ENCODE measurements at places on chromosomes 7 and 10. TPM values are rescaled to one million over a fixed set of nuclear protein-coding genes. Genes with fewer than 3 reads are reported as not detected.

Gene MASTL
- 13.2 TPM for total RNA-seq

DNA sequence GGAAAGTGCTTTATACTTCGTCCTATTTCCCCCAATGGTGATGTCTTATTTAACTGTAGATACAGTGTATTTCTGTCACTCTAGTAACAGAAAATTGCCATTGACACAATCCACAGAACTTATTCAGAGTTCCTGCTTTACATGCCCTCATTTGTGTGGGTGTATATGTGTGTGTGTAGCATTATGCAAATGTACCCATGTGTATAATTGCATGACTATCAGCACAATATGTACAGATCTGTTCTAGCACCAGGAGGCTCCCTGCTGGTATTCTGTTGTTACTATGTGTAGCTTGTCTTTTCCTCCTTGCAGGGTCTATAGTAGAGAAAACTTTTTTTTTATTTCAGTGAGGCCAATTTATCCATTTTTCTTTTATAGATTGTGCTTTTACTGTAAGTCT lies 16.5 kb downstream of the CYP3A43 start:
- no peak for DNase-seq

Gene NRCAM
- 0.79 TPM for total RNA-seq

Gene MMP21
- not detected for total RNA-seq

GRCh38 chr10:43946445-43946844 lies 297.8 kb upstream of the ZNF32 start:
- DNase-seq: no peak

Gene TMEM139
- total RNA-seq: not detected

DNA sequence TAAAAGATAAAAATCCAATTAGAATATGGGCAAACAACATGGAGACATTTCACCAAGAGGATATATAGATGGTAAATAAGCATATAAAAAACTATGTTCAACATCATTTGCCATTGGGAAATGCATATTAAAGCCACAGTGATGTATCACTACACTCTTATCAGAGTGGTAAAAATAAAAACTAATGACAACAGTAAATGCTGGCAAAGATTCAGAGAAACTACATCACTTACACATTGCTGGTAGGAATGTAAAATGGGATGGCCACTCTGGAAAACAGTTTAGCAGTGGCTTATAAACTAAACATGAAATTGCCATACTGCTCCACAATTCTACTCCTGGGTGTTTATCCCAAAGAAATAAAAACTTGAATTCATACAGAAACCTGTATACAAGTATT lies 59.2 kb downstream of the CROT start:
- no peak for DNase-seq

Measured in MG63 (cell line).